NCI-H146 (cell line): ENCODE measurements at places on chromosomes 6 and 20.

- no peak for DNase-seq
Measured at GRCh38 chr6:27757307-27757706, 154.9 kb downstream of the OR2B2 start.

DNA sequence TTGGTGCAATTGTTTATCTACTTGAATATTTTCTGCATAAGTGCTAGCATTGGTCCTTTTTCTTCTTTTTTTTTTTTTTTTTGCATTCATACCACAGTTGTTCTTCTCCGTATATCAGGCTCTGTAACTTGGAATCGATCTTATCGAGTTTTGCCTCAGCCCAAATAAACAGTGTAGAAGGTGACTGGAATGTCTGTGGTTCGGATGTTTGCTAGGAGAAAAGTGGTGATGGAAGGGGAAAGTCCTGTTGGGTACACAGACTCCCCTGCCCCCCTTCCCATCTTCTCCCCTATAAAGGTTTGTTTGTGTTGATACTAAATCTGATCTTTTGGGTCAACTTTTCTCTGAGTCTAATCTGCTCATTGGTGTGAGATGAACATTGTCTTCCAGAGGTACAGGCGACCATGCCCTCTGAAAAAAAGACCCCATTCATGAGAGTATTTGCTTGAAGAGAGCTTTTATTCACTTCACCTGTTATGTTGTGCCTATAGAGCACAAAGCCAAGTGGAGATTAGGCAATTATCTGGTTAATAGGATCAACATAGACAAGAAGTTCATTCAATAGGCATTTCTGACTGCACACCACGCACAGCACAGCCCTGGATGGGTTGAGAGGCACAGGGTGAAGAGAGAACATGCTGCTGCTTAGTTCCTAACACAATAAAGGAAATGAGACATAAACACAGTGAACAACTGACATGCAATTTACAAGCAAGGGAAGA, 620.0 kb downstream of the PKHD1 start:
- DNase-seq, result no peak

DNA sequence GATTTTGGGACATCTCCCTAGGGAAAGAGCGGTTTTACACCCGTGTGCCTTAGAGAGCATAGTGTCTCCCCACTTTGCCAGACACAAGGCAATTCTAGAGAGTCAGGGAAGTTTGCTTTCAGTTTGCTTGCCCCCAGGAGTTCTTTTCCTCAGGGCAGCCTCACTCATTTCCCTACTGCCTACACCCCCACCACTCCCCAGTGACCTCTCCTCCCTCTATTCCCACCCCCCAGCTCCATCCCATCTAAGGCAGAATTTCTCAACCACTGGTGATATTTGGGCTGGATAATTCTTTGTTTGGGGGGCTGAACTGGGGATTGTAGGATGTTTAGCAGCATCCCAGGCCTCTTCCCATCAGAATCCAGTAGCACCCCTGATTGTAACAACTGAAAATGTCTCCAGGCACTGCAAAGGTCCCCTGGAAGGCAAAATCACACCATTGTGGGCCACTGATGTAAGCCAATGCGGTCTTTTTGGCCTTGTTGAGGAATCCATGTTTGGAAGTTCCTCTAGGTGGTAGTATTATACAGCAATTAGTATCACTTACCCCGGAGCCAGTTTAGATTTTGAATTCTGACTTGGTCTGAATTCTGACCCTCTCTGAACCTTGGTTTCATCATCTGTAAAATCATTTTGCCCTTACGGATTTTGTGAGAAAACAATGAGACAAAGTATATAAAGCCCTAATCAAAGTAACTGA, 1.3 kb downstream of the EPPIN start:
- no peak for DNase-seq

DNA sequence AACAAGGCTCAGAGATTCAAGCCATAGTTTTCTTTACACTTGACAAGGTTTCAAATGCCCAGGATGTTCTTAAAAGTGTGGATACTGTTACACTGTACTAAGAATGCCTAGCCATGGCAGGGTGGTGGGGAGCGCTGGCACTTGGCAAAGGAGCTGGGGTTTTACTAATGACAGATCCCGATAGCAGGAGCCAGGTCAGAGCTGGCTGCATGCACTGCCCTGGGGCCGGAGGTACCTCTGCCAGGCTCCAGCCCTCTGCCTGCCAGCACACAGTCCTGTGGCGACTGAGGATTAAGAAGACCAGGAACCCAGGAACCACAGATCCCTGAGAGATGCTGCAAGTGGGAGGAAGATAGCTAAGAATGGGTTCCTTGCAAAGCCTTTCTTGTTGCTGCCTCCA, 260.3 kb downstream of the ALDH8A1 start:
- no peak for DNase-seq

DNA sequence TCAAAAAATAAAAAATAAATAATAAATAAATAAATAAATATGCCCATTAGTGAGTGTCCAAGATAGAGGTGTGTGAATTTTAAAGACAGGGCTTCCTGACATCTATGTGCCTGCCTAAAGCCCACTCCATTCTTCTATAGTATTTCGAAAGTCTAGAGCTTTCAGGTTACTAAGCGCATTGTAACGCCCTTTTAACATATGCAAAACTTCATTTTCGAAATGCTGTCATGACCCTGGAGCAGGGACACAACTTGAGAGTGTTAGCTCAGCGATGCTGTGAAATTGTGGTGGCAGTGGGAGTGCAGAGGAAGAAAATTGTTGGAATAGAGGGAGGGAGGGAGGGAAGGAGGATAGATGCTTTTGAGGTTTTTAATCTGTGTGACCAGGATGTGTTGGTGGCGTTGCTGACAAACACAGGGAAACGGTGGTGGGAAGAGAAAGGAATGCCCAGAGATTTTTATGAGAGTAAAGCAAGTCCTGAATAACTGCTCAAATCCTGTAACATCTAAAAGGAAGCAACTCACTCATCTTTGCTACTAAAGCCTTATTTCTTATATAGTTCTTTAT, 169.3 kb downstream of the ARID1B start:
- no peak for DNase-seq

DNA sequence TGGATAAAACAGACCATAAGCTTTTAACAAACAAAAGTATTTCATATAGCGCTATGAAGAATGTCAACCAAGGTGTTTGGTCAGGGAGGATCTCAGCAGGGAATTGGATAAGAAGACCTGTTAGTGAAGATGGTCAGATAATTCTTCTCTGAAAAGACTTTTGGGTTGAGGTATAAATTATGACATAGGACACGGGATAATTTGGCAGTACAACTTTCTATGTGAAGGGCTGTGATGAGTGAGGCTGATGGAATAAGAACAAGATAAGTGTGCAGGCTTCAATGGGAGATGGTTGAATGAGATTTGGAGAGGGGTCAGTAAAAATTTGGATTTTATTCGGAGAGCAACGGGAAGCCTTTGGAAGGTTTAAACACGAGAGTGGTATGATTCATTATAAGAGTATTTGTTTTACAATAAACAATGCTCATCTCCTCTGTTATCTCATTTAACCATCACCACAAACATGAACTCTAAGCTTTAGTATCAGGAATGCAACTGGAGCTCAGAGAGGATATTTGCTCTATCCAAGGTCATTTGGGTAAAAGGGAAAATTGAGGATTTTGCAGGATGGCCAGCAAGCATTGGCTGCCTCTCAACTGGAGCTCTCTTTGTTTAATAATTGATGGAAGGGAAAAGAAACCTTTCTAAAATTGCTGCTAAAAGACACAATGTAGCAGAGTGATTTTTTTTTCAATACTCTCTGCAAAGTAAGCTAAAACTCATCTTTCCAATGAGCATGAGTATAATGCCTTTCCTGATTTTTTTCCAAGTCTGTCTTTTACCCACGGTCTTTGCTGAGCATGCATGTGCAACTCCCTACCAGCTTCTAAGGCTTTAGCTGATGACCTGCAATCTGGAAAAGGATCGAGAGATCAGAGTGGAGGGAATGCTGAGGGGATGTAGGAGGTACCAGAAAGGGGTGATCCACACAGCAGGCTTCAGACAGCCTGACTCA, 534.0 kb downstream of the CBLN4 start:
- DNase-seq, result no peak
